ENCODE measurements at places on chromosomes 11 and 22. TPM values are rescaled to one million over a fixed set of nuclear protein-coding genes. Genes with fewer than 3 reads are reported as not detected.

GRCh38 chr11:7485186-7486097 is at the start of gene OLFML1:
Gene OLFML1 (plus strand): TSS chr11:7485506. CDS start chr11:7485876, 370 bp downstream.
- no peak for DNase-seq

GRCh38 chr11:34056672-34057071 is 5.1 kb downstream of the CAPRIN1 start:
- no peak for DNase-seq

DNA sequence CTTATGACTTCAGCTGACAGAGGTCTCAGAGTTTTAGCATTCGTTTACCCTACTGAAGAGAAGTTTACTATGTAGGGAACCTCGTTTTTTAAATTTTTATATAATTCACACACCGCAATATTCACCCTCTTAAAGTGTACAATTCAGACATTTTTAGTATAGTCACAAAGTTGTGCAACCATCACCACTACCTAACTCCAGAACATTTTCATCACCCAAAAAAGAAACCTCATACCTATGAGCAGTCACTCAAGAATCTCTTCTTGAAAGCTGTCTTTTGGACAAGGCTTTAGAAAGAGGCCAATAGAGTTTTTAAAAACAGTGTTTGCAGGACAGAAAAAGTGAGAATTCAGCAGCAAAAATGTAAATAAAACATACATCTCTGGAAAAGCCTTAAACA is 39.5 kb upstream of the CLNS1A start:
- no peak for DNase-seq

GRCh38 chr11:73141031-73141308 is 1.1 kb downstream of the FCHSD2 start:
- no peak for DNase-seq

DNA sequence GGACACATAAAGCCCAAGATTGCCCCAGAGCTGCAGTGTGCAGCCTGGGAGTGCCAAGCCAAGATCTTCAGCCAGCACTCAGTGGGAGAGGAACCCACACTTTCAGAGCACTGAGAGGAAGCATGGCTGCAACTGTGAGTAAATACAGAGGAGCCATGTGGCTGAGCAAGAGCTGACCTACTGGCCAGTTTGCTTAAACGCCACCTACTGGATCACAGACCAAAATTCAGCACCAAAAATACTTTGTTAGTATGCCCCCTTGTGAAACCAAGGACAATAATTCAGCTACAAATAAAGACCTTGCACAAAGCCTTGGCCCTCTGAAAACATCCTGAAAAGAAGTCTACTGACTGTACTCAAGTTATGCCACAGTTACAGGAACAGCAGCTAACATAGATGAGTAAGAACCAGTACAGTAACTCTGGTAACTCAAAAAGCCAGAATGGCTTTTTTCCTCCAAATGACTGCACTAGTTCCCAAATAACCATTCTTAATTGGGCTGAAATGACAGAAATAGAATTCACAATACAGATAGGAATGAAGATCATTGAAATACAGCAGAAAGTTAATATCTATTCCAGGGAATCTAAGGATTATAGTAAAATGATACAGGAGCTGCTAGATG is 10.1 kb upstream of the OR4A15 start:
- DNase-seq, result no peak

DNA sequence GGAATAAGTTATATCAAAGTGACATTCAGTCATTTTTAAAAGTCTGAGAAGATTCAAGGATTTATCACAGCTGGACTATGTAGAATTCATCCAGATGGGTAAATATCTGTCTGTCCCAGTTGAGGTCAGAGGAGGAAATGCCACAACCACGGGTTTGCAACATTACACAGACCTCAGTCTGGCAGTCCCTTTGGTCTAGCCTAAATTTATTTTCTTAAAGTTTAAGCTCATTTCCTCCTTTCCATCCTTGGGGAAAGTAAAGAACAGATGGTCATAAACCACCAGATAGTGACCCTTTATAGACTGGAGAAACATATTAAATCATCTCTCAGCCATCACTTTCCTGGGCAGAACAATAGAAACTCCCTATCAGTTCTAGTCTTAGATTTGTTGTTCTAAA is 238.4 kb upstream of the DDI1 start:
- DNase-seq, result no peak

Gene CSRP3
- 1,021 TPM for total RNA-seq

Gene TYR
- total RNA-seq, result not detected

Gene PPP1R14B
- total RNA-seq, result 99.2 TPM

Gene MCM5
- 6.8 TPM for total RNA-seq
